ENCODE measurements at places on chromosomes 7 and 10.

DNA sequence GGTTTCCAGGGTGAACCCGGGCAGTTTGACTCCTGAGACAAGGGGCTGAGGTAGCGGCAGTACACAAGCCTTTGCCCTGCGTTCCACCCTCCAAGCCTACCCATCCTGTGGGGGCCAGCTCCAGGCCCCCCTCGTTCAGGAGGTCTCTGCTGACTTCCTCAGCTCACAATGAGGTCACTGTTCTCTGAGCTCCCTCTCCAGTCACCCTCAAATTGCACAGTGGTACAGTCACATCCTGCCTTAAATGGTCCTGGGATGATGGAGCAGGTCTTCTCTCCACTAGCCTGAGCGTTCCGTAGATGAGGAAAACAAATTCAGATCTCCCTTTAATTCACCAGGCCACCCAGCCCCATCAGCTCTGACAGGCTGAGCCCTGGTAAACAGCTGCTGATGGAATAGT, 90.2 kb downstream of the SH3PXD2A start:
- DNase-seq, result peak; percentile 54

DNA sequence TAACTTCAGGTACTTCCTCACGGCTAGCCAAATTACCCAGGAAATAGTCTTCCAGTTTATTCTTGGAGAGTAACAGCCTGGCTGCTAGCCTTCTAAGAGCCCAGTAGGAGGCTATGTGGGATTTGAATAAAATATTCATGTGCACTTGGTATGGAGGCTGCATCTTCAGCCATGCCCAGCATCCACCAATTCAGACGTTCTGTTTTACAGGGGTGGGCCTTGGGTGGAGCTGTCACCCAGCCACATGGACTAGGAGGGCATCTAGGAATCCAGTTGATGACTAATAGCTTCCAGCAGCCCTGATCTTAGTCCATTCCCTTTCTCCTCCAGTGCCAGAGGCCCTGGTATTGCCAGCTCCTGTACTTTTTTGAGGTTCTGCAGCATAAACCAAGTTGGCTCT, 66.3 kb upstream of the ZRANB1 start:
- no peak for DNase-seq

DNA sequence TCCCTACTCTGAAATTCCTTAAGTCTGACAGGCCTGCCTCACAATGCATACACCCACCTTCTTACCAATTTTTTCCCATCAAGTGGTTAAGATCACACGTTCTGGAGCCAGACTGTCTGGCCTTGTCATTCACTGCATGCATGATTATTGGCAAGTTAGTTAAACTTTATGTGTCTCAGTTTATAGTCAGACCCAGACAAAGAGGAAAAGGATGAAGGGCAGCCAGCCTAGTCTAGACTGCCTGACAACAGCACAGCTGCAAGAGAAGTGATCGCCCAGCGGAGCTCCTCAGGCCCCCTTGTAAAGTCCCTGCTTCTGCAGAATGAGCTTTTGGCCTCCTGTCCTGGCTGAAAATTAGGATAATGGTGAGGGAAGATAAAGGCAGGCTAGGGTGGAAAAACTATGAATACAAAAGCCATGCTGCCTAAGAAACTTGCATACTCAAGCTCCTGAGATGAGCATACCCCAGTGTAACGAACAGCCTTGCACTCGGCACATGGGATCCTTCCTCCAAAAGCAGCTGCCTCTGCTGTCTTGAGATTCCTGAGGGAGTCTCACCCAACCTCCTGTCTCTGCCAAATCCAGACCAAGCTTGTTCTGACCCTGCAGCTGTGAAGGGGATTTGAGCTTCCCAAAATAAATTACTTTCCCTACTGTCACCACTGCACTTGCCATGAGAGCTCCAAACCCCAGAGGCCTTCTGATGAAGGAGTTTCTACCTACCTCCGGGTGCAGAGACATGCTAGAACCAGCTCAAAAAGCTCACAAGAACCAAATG, 26.7 kb upstream of the MRLN start:
- DNase-seq, result no peak

- DNase-seq, result no peak
These were observed 51.8 kb downstream of the CCDC6 start for GRCh38 chr10:59854571-59854970.

- no peak for DNase-seq
These were observed 83.9 kb downstream of the MKX start for GRCh38 chr10:27661514-27662286.

DNA sequence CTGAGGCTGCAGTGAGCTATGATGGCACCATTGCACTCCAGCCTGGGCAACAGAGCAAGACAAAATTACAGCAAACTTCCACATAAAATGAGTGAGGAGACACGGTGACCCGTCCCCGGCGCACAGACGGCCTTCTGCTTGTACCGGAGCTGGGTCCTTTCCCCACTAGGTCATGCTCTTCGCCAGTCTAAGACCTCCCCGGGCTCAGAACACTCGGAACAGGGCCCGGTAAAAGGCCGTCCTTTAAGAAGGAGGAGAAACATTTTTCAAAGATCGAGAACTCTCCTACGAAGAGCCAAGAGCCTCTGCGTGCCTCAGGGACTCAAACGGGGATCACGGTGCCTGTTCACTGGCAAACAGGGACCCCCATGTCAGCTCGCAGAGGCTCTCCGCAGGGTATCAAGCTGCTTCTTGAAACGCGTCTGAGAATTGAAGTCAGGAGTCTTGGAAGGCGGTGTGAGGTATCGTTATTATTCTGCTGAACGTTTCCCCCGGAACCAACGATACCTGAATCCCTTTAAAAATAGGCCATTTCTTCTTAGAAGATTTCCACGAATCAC, 9.0 kb downstream of the CARD11 start:
- DNase-seq, result no peak

GRCh38 chr7:111556977-111557376, 5.3 kb downstream of the IMMP2L start:
- DNase-seq, result no peak

Measured in T-helper 2 cell (primary cell).